ENCODE measurements at places on chromosomes 2 and 18. TPM values are rescaled to one million over a fixed set of nuclear protein-coding genes. Genes with fewer than 3 reads are reported as not detected.
A peak's percentile ranks its signal among the peaks of the same experiment; 100 is the strongest.

The CPLX4 gene
- total RNA-seq: not detected

The IL1RL1 gene
- 26.2 TPM for total RNA-seq

DNA sequence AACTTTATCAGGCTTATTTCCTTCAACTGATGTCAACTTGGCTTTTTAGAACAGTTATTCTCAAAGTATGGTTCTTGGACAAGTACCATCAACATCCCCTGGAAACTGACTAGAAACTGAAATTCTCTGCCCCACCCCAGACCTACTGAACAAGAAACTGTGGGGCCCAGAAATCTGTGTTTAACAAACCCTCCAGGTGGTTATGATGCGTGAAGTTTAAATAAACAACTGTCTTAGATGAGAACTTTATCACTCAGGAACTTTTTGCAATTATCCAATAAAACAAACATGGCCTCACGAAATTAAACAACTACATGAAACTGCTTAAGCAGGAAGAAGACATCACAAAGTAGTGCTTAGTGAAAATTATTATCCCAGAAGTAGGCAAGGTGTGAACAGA, 4.4 kb downstream of the HIBCH start:
- peaks cover 15% of the 10 kb centered on the region for H3K4me1 ChIP-seq
- H3K36me3 ChIP-seq: no peaks in the 10 kb centered on the region
- DNase-seq: no peak
- H3K4me3 ChIP-seq: no peak overlapping the region
- no peak overlapping the region for H3K27ac ChIP-seq

DNA sequence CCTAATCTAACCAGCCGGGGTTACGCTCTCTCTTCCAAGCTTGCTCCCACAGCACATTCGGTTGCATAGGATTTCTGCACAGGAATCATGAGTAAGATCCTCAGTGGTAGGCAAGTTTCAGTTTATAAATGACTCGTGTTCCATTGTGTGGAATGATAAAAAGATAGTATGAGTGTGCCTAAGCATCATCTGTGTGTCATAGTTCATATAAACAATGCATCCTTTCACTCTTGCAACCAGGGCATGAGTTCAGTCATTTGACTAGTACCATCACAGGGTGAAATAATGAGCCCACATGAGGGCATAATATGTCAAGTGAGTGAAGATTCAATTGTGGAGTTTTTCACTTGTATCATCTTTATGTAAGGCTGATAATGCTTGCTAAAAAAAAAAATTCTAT, 417.1 kb upstream of the CDH2 start:
- DNase-seq: no peak
- H3K27me3 ChIP-seq: no peaks in the 10 kb centered on the region
- H3K27ac ChIP-seq: no peak overlapping the region

- H3K4me1 ChIP-seq: peaks cover 14% of the 10 kb centered on the region
- peak overlapping the region; percentile 69 for H3K4me3 ChIP-seq
- peak overlapping the region; percentile 88 for H3K27ac ChIP-seq
- no peaks in the 10 kb centered on the region for H3K27me3 ChIP-seq
- H3K36me3 ChIP-seq: peaks cover 4% of the 10 kb centered on the region
Observed at GRCh38 chr18:711657-712400, 601 bp downstream of the ENOSF1 start.

DNA sequence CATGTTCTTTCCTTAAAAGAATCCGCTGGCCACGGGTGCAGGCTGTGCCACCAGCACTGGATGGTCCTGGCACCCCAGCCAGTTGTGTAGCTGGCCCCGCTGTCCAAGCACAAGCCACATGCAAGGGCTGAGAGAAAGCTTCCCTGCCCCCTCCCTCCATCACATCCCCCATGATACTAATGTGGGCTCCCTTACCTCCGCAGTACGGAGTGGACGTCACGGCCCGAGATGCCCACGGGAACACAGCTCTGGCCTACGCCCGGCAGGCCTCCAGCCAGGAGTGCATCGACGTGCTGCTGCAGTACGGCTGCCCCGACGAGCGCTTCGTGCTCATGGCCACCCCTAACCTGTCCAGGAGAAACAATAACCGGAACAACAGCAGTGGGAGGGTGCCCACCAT, 44.5 kb downstream of the GBX2 start:
- H3K4me1 ChIP-seq: no peaks in the 10 kb centered on the region
- H3K27me3 ChIP-seq: no peaks in the 10 kb centered on the region
- no peak overlapping the region for H3K4me3 ChIP-seq
- peaks cover 8% of the 10 kb centered on the region for H3K36me3 ChIP-seq

GRCh38 chr2:102355526-102356380, at the start of gene IL18R1:
IL18R1 (plus strand) TSS chr2:102355796; CDS start chr2:102362661, 6,865 bp downstream.
- H3K27ac ChIP-seq: peak within 1 kb of the TSS; percentile 96
- peaks cover 20% of the 10 kb centered on the region for H3K4me1 ChIP-seq

All from upper lobe of left lung (tissue), 6 donors.